ENCODE measurements at places on chromosomes 16 and 17.

- DNase-seq, result no peak
- no peak overlapping the region for H3K27ac ChIP-seq
- no peaks in the 10 kb centered on the region for H3K27me3 ChIP-seq
- no peaks in the 10 kb centered on the region for H3K4me1 ChIP-seq
- no peak overlapping the region for H3K4me3 ChIP-seq
- H3K36me3 ChIP-seq, result no peaks in the 10 kb centered on the region
Observed at GRCh38 chr16:55495616-55496289, 13.1 kb upstream of the LPCAT2 start.

DNA sequence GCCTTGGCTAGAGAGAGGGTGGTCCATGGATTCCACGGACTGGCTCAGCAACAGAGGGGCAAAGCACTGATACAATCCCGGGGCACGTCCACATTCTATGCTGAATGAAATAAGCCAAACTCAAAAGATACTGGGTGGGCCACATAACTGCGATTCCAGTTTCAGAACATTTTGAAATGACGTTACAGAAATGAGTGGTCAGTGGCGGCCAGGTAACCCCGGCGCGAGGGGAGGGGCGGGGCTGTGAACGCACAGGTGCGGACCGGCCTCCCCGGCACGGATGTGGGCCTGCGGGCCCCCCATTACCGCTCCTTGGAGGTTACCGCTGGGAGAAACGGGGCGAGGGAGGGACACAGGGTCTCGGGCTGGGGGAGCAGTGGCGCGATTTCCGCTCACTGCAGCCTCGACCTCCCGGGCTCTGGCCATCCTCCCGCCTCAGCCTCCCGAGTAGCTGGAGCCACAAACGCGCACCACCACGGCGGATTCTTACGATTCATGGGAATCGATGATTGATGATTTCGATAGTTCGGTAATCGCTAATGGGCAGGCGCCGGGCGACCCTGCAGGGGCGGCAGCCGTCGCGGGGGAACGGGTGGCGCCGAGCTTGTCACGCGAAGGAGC is 559 bp downstream of the MVD start:
- H3K4me1 ChIP-seq, result peaks cover 6% of the 10 kb centered on the region
- peak overlapping the region; percentile 84 for H3K4me3 ChIP-seq
- H3K27me3 ChIP-seq, result no peaks in the 10 kb centered on the region
- H3K36me3 ChIP-seq, result peaks cover 10% of the 10 kb centered on the region
- H3K27ac ChIP-seq, result peak overlapping the region; percentile 78

DNA sequence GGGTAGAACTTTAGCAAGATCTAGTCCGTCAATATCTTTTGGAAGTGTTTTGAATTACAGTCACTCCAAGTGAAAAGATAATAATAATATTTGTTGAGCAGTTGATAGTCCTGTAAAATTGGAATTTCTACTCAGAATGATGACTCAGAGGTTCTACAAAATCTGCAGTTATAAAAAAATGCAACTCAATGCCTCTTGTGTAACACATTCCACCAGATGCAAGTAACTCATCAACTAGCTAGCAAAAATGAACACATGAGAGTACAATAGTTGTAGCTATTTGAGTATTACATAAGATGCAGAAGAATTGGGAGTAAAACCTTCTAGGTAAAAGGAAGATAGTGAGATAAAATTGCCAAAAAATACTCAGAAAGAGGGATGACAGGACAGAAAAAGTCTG is 177.2 kb downstream of the CDH8 start:
- H3K4me3 ChIP-seq, result no peak overlapping the region
- H3K27me3 ChIP-seq, result no peaks in the 10 kb centered on the region
- H3K36me3 ChIP-seq, result no peaks in the 10 kb centered on the region

GRCh38 chr17:43475494-43476089 is 8.2 kb upstream of the DHX8 start:
- no peaks in the 10 kb centered on the region for H3K4me1 ChIP-seq
- H3K27ac ChIP-seq, result no peak overlapping the region
- no peak overlapping the region for H3K4me3 ChIP-seq
- H3K36me3 ChIP-seq, result no peaks in the 10 kb centered on the region
- H3K27me3 ChIP-seq, result no peaks in the 10 kb centered on the region

DNA sequence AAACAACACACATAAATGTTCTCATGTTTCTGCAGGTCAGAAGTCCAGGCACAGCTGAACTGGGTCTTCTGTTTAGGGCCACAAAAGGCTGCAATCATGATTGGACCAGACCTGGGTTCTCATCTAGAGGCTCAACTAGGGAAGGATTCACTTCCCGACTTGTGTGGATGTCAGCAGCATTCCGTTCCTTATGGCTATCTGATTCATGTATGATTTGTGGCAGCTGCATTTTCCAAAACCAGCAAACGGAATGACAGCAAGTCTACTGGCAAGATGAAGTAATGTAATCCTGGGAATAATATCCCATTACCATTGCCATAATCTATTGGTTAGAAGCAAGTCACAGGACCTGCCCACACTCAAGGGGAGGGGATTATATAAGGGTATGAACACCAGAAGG is 22.1 kb downstream of the CEP112 start:
- H3K4me1 ChIP-seq, result no peaks in the 10 kb centered on the region
- DNase-seq, result no peak
- H3K36me3 ChIP-seq, result no peaks in the 10 kb centered on the region
- H3K27me3 ChIP-seq, result no peaks in the 10 kb centered on the region

All from GM12878 (cell line).